ENCODE measurements at places on chromosomes 12 and 14. TPM values are rescaled to one million over a fixed set of nuclear protein-coding genes. Genes with fewer than 3 reads are reported as not detected.

LRFN5 gene
- total RNA-seq = not detected

SLC4A8 gene
- 0.07 TPM for total RNA-seq

KIF26A gene
- not detected for total RNA-seq

CIT gene
- 11.7 TPM for total RNA-seq

GPX2 gene
- 839 TPM for total RNA-seq

CAPZA3 gene
- total RNA-seq = not detected

RNASE11 gene
- total RNA-seq = not detected

DHRS2 gene
- 2,867 TPM for total RNA-seq

GRIP1 gene
- not detected for total RNA-seq

PPFIA2 gene
- total RNA-seq = not detected

INHBC gene
- total RNA-seq = 1.5 TPM

BCL11B gene
- not detected for total RNA-seq

SLC25A29 gene
- 9.6 TPM for total RNA-seq

SRRM4 gene
- total RNA-seq = not detected

TMBIM4 gene
- total RNA-seq = 42.7 TPM

DBX2 gene
- total RNA-seq = not detected

MYO1H gene
- total RNA-seq = not detected

DENND5B gene
- 18.7 TPM for total RNA-seq

All from HepG2 (cell line).